ENCODE measurements at places on chromosomes 16 and 17.

GRCh38 chr16:15854906-15855703 lies 1.7 kb downstream of the MYH11 start:
- no peak for DNase-seq

DNA sequence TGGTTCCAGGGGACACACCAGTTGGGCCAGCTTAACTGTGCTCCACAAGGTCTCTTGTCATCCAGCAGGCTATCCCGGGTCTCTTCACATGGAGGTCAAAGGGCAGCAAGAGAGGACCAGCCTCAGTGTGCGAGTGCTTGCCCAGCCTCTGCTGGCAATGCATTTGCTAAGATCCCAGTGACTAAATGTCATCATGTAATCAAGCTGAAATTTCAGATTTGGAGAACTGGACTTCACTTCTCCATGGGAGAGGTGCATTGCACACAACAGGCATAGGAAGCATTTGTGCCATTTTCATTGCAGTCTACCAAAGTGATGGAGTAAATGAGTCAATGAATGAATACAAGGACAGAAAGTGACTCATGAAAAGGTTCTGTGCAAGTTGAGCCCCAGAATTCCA lies 51.2 kb upstream of the KDM8 start:
- no peak for DNase-seq

- DNase-seq: no peak
Measured at GRCh38 chr17:56798916-56799315, 34.8 kb downstream of the C17orf67 start.

DNA sequence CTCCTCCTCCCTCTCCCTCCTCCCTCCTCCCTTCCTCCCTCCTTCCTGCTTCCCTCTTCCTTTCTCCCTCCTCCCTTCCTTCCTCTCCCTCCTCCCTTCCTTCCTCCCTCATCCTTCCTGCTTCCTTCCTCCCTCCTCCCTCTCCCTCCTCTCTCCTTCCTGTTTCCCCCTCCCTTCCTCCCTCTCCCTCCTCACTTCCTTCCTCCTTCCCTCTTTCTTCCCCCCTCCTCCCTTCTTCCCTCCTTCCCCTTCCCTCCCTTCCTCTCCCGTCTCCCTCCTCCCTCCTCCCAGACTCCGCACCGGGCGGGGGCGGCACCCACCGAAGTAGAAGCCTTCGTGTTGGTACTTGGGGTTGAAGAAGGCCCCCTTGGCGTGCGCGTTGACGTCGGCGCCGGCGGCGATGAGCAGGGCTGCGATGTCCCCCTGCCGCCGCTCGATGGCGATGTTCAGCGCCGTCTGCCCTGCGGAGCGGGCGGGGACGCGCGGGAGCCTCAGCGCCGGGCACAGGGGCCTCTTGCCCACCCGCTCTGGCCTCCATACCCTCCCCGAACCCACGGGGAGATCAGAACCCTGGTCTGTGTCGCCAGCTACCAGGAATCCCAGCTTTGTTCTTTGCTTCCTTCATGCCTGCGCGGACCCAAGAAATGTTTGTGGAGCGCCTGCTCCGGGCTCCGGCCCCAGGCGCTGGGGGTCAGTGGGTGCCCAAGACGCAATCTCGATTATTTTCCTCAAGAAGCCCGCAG lies 22.2 kb downstream of the TRPV3 start:
- peak; percentile 13 for DNase-seq

DNA sequence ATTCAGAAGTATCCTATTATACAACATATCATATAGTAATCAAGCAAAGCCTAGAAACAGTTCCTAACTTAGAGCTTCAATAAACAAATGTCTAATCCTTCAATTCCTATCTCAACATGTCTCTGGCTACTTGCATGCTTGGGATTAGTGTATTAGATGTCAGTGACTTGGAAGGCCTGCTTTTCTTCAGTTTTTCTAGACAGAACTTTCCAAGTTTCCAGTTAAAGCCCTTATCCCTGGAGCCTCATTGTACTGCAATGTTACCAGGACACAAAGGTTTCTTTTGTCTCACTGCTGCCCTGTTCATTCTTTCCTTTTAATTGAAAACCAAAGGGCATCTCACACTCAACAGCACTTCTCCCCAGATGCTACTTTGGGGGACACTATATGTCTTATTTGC lies 16.5 kb downstream of the PSME3IP1 start:
- DNase-seq: no peak

DNA sequence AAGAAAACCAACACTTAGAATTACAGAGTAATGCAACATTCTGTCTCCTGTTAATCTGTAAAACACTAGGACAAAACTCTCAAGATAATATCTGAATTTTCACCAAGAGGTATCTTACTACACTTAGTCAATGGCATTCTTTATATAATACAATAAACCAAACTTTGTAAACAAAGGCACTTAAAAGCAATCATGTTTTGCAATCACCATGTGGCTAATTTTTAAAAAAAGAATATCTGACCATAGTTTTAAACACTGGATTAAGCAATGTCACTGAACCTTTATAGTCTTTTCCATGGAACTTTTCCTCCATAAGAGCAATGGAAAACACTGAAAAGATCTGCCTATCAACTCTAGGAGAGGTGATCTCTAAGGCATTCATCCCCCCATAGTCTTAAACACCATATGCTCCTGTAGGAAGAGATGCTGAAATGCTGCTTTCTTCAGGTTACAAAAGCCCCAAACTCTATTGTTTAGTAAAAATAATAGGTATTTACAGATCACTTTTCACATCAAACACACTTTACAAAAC lies 144.2 kb upstream of the CORO6 start:
- no peak for DNase-seq

DNA sequence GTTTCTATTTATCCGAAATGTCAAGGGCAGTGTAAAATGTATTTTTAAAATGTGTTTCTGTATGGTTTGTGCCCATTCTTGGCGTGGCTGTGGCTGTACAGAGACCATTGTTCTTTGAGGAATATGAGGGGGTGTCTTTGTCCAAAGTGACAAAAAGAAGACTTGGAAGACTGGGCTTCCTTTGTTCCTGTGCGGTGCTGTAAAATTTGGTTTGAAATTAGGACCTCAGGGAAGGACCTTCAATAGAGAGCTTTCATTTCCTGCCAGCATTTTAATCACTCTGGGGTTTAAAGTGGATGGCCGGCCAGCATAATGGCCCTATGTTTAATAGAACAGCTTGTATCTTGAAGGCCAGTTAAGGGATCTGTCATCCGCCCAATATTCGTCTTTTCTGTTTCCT lies 190.1 kb upstream of the TBX2 start:
- no peak for DNase-seq

- no peak for DNase-seq
Measured at GRCh38 chr16:70416748-70417616, 21.9 kb downstream of the ST3GAL2 start.

- DNase-seq: no peak
Measured at GRCh38 chr17:31476525-31477416, 85.3 kb downstream of the RAB11FIP4 start.

DNA sequence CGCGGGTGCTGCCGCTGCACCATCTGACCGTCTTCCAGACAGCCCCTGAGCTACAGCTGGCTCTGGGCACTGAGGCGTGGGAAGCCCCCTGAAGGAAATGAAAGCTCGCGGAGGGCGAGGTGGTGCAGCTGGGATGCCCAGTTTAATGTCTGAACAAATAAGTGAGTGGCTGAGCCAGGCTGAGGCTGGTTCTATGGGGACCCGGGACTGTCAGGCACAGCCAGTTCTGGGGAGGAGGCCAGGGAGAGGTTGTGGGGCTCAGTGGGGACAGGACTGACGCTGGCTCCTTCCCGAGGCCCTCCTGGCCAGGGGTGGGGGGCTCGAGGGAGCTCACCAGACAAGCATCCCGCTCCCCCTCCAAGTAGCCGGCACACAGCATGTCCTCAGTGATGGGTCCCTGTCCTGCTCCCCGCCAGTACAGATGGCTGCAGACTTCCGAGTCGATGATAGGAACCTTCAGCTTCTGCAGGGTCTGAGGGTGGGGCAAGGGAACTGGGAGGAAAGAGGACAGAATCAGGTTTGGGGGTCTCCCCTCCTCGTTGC lies 4.4 kb downstream of the PRSS22 start:
- DNase-seq: no peak

DNA sequence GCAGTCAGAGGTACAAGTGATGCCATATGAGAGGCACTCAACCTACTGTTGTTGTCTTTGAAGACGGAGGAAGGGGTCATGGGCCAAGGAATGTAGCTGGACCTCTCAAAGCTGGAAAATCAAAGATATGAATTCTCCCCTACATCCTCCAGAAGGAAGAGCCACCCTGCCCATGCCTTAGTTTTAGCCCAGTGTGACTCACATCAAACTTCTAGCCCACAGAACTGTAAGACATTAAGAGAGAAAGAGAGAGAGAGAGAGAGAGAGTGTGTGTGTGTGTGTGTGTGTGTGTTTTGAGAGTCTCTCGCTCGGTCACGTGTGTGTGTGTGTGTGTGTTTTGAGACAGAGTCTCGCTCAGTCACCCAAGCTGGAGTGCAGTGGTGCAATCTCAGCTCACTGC lies 87.1 kb downstream of the STX8 start:
- DNase-seq: no peak

DNA sequence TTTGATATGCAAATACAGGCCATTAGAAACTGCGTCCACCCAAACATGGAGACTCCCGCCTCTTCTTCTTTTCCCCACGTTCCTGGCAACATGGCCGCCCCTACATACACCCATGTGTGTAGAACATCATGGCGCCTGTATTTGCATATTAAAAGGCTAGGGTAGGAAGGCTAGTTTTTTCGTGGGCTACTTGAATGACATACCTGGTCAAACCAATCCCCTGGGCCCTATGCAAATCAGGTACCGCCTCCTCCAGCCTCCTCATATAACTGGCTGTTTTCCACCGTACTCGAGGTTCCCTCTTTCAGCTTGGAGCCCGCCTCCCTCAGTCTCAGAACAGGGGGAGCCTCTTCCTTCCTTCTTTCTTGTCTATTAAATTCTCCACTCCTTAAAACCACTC lies 840 bp upstream of the CD300LB start:
- no peak for DNase-seq

DNA sequence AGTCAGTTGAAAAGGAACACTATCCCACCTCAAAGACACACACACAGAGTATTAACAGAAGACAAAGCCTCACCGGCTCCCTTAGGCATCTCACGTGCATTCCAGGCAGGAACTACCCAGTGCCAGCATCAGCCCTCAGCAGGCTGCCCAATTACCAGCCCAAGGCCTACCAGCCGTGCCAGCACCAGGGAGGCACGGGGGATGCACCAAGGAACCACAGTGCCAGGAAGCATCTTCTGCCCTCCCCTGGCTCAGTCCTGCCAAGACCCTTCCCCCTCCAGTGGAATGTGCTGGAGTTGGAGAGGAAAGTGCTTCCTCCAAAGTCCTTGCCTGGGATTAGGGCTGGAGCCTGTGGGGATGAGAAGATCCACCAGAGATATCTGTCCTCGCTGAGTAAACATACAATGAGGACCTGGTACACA lies 11.0 kb upstream of the KRT19 start:
- DNase-seq: no peak

- no peak for DNase-seq
Measured at GRCh38 chr17:32713081-32713480, 163.8 kb downstream of the MYO1D start.

DNA sequence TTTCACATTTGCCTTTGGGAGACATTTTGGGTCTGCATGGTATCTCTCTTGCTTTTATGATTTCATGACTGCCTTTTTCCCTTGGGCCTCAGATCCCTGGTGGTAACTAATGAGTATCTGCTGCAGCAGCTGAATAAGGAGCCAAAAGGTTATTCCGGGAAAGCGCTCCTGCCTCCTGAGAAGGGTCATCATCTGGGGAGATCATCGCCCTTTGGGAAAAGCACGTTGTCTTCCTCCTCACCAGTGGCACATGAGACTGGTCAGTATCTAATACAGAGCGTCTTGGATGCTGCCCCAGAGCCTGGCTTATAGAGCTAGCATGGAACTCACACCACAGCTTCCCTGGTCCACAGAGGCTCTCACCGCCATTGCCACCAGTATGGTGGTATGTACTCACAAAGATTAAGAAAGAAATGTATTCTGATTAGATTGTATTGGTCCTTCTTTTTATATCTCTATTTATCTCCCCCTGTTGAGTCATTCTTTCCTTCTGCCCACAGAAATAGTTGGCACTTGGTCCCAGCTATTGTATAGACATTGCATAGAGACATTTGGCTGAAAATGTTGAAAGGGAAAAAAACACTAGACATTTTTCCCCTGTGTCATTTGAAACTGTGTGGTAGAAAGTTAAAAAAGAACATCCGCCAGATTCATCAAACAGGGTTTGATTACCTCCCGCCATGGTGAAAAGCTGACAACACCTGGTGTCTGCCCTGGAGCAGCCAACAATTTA lies 8.4 kb downstream of the TPPP3 start:
- no peak for DNase-seq

DNA sequence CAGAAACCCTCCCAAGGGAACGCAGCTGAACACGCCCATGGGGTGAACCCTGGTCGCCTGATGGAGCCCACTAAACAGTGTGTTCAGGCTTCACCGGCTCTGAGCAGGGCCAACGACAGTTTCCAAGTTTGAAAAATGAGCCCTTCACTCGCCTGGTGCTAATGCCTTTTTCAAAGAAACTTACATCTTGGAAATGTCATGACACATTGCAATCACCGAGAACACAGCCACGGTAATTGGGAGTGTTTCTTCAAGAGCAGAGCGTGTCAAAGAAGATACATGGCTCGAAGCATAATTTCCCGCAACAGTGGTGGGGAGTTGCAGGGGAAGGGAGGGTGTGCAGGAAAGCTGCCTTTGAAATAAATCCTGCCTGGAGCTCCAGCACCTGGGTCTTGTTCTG lies 463.2 kb downstream of the TMEM114 start:
- no peak for DNase-seq

- no peak for DNase-seq
Measured at GRCh38 chr16:2152695-2153506, 2.7 kb upstream of the TRAF7 start.

DNA sequence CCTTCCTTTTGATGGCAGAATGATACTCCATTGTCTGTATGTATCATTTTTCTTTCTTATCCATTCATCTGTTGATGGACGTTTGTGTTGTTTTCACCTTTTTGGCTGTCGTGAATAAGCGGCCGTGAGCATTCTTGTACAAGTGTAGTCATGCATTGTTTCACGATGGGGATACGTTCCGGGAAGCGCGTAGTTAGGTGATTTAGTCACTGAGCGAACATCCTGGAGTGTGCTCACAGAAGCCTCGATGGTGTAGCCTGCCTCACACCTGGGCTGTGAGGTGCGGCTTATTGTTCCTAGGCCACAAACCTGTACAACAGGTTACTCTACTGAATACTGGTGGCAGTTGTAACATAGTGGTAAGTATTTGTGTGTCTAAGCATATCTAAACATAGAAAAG lies 136.5 kb downstream of the CMIP start:
- no peak for DNase-seq

GRCh38 chr16:65697065-65697464 lies 575.2 kb upstream of the CDH11 start:
- no peak for DNase-seq
